Pulmonary artery endothelial cell (primary cell): ENCODE measurements at places on chromosomes 7 and 10.

- no peak for DNase-seq
Observed at GRCh38 chr7:2175514-2175913, 57.2 kb downstream of the MAD1L1 start.

DNA sequence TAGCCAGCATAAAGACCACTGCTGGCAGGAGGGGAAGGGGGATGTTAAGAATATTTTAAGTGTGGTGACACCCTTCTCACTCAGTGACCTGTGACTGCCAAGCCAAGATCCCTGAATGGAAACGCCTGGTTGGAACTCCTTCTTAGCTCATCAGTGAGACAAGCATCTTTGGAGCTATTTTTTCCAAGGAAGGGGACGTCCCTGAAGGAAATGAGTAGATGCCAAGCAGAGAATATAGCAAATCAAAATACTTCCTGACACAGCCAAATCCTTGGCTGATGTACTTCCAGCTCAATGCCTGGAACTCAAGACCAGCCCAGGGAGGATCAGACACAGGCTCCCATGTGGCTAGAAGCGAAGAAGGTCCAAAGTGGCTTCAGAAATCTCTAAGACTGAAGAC, 82.2 kb downstream of the SORBS1 start:
- DNase-seq = no peak

DNA sequence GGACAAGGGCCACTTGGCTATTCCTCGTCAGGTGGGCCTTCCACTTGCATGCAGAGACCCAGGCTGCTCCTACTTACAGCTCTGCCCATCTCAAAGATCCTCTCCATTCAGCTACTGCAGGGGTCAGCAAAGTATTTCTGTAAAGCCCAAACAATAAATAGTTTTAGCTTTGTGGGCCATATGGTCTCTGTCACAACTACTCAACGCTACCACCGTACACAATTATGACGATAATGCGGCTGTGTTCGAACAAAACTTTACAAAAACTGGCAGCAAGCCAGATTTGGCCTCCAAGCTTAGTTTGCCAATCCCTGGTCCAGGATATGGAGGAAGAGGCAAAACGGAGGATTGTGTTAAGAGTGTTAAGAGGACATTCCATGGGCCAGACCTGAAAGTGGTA, 12.8 kb downstream of the RAB11FIP2 start:
- no peak for DNase-seq

GRCh38 chr7:82839555-82839954, 323.1 kb downstream of the PCLO start:
- no peak for DNase-seq

GRCh38 chr10:132037676-132037975, 28.1 kb upstream of the JAKMIP3 start:
- no peak for DNase-seq

DNA sequence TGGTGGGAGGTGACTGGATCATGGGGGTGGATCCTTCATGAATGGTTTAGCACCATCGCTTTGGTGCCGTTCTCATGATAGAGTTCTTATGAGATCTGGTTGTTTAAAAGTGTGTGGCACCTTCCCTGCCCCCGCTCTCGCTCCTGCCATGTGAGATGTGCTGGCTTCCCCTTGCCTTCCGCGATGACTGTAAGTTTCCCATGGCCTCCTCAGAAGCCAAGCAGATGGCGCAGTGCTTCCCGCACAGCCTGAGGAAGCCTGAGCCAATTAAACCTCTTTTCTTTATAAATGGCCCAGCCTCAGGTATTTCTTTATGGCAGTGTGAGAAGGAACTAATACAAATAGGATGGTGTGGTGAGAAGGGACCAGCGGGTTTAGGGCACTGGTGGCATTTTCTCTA, 243.3 kb upstream of the CELF2 start:
- no peak for DNase-seq

DNA sequence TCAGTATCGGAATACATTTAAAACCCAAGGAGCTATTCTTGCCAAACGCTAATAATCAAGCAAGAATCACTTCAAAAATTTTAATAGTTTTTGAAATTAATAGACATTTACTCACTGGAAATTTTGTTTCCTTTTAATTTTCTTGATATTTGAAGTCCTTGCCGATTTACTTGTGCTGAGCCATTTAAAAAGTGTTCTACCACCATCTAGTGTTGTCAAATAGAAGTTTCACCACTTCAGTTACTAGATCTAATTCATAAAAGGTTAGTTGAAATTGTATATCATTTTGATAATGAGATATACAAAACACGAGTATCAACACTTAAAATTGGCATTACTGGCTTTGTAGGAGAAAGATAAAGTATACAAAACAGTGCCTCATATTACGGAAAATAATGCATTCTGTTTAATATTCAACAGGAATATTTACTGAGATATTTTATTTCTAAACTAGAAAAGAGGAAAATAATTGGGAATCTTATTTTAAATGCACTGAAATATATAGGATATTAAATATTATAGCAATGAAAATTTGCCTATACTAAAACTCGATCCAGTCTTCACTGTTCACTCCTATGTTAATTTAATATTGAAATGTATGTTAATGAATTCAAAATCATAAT, 664.8 kb upstream of the SEMA3D start:
- DNase-seq = no peak

GRCh38 chr7:131067220-131067619, 260.5 kb upstream of the MKLN1 start:
- no peak for DNase-seq

DNA sequence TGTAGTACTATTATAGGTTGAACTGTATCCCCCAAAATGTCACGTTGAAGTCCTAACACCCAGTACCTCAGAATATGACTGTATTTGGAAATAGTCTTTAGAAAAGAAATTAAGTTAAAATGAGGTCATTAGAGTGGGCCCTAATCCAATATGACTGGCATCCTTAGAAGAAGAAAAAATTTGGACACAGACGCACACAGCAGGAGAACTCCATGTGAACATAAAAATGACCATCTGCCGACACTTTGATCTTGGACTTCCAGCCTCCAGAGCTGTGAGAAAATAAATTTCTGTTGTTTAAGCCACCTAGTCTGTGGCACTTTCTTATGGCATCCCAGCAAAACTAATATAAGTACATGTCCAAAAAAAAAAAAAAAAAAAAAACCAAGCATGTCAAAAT, 225.8 kb downstream of the PARD3 start:
- DNase-seq = no peak

GRCh38 chr10:87957702-87958101, 94.3 kb downstream of the PTEN start:
- DNase-seq = no peak

- no peak for DNase-seq
Observed at GRCh38 chr7:47690902-47691558, 109.1 kb upstream of the TNS3 start.

GRCh38 chr7:19009241-19009935, 108.0 kb downstream of the TWIST1 start:
- DNase-seq = no peak

GRCh38 chr10:30868611-30869010, 163.1 kb downstream of the ZNF438 start:
- no peak for DNase-seq

GRCh38 chr7:108045669-108046068, 42.7 kb upstream of the LAMB1 start:
- no peak for DNase-seq

DNA sequence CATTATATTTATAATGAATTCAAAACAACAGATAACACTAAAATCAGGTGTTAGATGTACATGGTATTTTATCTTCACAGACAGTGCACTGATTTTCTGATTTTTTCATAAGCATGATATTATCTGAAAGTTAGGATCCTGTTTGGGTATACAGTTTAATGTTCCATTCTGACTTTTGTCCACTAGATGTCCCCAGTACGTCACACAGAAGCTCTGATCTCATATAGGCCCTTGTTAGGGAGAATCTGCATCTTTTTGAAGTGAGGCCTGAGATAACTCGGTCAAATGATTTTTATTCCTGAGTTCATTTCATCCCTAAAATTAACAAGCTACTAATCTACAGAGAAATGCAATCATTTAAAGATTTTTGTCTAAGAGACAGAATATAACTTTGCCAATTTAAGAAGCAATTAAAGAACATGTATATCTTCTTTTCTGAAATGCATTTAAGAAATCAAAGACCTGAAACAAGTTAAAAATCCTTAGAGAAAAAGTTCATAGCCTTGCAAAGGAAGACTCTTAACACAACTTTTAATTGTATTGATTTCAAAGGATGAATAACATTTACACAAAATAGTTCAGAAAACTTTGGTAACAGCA, 72.0 kb upstream of the TES start:
- DNase-seq = peak; percentile 19

DNA sequence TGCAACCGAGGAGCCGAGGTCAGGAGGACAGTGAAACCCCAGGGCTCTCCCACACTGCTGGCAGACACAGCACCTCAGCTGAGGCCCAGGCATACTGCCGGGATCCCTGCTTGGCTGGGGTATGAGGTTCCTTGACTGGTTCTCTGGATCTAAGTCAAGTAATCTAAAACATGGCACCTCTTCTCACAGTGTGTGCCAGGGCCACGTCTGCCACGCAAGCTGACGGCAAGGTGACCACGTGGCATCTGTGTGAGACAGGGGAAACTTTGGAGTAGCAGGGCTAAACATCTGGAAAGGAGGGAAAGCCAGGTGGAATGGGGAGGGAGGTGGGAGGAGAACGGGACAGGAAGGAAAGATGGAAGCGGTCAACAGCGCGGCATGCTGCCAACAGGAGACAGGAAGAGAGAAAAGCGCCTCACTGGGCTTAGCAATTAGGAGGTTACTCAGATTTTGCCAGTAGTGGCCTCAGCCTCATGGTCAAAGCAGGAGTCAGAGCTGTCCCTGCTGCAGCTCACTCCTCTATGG, 103.7 kb downstream of the CXCL12 start:
- no peak for DNase-seq

DNA sequence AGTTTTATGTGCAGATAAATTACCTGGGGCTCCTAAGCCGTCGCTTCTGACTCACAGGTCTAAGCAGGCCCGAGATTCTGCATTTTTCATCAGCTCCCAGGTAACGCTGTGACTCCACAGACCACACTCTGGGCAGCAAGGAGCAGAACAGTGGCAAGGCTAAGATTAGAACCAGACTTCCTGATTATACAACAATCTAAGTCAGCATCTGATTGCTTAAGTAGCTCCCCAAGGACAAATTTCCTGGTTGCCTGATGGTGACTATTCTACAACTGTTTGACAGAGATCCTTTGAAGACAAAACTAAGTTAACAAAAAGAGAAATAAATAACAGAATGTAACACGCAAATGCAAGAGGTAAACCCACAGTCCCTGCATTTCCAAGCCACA, 69.0 kb downstream of the CREB3L2 start:
- DNase-seq = peak; percentile 8

DNA sequence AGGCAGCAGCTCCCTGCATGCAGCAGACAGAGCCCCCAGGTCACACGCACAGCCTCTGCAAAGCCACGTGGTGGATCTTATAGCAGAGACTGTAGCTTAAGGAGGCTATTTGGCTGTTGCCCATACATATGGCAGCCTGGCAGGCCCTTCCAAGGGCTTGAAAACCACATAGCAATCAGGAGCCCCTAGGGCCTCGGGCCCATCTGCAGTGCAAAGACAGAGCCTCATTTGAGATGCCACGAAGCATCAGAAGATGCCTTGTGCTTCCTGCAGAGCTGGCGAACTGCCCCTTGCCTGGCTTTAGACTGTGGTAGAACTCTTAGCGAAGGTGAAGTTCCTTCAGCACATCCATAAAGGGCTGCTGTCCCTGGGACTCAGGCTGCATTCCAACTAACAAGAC, 309.9 kb downstream of the GRID1 start:
- no peak for DNase-seq

DNA sequence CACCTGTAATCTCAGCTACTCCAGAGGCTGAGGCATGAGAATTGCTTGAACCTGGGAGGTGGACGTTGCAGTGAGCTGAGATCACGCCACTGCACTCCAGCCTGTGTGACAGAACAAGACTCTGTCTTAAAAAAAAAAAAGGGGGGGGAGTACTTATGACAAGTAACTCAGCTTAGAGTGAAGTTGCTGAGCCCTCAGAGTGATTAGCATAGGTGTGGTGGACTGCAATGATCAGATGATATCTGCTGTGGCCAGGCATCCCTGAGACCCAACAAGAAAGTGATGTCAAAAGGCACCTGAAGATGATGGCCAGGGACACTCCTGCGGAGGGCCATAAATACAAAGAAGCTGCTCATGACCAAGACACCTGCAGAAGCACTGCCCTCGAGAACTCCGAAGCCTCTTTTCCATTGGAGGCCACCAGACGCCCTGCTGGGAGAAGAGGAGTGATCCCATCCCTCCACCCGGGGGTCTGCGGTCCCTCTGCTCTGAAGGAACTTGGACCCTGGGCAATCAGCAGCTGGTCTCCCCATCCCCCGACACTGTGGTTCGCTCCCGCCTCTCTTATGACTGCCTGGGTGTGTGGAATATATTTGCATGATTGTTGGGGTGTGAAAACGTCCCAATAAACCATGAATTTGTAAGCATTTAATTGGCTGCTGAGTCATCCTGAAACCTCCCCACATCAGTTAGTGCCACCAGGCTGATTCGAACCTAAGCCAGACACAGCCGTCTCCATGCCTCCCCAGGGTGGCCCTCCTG, 46.0 kb downstream of the RASGEF1A start:
- no peak for DNase-seq

DNA sequence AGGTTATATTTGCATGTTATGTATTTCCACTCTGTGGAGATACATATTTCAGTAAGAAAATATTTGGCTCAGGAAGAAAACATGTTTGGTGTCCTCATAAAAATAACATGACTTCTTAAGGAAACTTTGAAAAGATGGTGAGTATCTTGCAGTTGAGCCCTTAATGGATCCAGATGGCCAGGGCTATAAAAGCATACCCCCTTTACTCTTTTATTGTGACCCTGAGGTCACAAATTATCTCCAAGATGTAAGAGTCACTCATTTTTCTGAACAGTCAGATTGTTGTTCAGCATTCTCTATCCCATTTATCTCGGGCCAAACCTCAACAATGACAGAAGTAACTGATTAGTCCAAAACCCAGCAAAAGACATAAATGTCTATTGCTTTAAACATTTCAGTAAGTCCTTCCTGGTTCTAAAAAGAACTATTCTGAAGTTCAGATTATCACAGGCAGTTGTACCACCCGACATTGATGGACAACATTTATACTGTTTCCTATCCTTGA, 539.4 kb downstream of the PARD3 start:
- DNase-seq = no peak

- no peak for DNase-seq
Observed at GRCh38 chr10:13168781-13169180, 7.4 kb downstream of the MCM10 start.

- no peak for DNase-seq
Observed at GRCh38 chr7:16598015-16598414, 47.5 kb downstream of the ANKMY2 start.

- DNase-seq = no peak
Observed at GRCh38 chr10:88687853-88688467, 18.1 kb upstream of the LIPK start.

- DNase-seq = no peak
Observed at GRCh38 chr10:35027567-35027966, 62.6 kb downstream of the CUL2 start.

DNA sequence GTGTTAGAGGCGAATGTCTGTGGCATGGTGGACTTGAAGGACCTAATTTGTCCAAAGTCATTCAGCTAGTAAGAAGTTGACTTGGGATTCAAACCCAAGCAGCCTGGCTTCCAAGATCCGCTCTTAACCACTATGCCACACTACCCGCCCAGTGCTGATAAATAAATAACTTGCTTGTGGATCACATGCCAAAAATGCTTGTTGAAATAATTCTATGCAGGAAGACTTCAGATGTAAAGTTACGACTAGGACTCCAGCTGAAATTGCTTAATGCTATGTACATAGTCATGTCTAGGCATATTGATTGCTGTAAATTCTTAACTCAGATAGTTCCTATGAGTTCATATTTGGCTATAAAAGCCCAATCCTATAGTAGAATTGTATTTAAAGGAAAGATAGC, 76.0 kb downstream of the PLXDC2 start:
- no peak for DNase-seq

GRCh38 chr7:93171606-93172226, 23.5 kb upstream of the SAMD9L start:
- no peak for DNase-seq
